ENCODE measurements at places on chromosomes 2 and 18.

GRCh38 chr18:42039396-42039795, 84.4 kb downstream of the PIK3C3 start:
- no peak for DNase-seq

GRCh38 chr2:144357623-144358373, 162.1 kb downstream of the ZEB2 start:
- no peak for DNase-seq

- no peak for DNase-seq
Measured at GRCh38 chr2:35741556-35741955, 614.0 kb upstream of the CRIM1 start.

GRCh38 chr18:63578357-63578958, 8.7 kb upstream of the SERPINB13 start:
- DNase-seq: peak; percentile 5

DNA sequence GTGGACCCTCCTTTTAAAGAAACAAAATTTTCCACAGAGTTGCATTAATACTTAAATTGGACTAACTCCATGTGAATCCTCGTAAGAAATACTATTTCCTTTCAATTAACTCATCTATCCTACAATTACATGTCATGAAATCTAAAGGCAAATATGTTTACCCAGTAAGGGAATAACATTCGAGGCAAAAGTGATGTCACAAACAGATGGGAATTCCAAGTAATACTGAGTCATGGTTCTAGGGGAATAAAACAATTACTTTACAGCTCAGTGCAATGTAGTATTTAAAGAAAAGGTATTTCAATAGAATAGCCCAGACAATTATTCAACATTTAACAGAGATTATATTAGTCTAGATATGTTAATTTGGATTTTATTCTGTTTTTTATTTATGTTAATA, 205.8 kb downstream of the ZNF385B start:
- no peak for DNase-seq

DNA sequence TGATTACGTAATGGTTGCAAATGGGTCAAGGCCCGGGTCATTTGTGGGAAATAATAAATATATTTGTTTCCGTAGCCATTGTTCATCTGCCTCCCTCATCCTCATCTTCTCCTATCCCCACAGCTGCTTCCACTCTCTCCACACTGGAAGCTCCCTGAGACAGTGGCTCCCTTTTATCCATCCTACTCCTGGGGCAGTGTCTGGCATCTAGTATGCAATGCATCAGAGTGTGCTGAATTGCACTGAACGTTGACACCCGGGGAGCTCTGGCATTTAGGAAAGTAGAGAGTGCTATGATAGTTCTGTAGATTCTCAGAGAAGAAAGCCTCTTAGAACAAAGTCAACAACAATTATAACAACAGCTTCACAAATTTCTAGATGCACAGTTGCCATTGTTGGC, 45.5 kb upstream of the NAB1 start:
- no peak for DNase-seq

GRCh38 chr2:210046851-210047500, 44.5 kb downstream of the RPE start:
- no peak for DNase-seq

DNA sequence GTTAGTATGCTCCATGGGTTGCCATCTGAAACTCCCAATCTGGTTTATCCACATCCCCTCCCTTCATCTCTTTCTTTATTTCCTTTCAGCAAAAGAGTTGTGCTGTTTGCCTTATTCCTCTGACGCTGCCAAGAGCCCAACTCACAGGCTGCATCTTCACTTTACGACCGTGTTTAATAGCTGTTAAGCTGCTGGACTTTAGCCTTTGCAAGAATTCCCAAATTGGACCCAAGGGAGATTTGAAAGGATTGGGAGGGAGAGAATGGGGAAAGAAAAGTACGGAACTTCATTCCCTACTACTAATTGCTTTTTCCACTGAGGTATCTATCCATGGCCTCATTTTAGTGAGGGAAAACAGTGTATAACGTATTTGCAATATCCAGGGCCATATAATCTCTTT, 263.4 kb upstream of the MEIS1 start:
- no peak for DNase-seq

GRCh38 chr2:31337860-31338259, 76.7 kb downstream of the XDH start:
- DNase-seq: no peak

- DNase-seq: no peak
Measured at GRCh38 chr2:27001950-27002349, 30.8 kb upstream of the TMEM214 start.

- DNase-seq: no peak
Measured at GRCh38 chr2:172488556-172488955, 61.2 kb downstream of the ITGA6 start.

GRCh38 chr2:236078297-236079255, 89.6 kb downstream of the GBX2 start:
- DNase-seq: no peak

- no peak for DNase-seq
Measured at GRCh38 chr2:150676747-150677383, 189.4 kb upstream of the RND3 start.

DNA sequence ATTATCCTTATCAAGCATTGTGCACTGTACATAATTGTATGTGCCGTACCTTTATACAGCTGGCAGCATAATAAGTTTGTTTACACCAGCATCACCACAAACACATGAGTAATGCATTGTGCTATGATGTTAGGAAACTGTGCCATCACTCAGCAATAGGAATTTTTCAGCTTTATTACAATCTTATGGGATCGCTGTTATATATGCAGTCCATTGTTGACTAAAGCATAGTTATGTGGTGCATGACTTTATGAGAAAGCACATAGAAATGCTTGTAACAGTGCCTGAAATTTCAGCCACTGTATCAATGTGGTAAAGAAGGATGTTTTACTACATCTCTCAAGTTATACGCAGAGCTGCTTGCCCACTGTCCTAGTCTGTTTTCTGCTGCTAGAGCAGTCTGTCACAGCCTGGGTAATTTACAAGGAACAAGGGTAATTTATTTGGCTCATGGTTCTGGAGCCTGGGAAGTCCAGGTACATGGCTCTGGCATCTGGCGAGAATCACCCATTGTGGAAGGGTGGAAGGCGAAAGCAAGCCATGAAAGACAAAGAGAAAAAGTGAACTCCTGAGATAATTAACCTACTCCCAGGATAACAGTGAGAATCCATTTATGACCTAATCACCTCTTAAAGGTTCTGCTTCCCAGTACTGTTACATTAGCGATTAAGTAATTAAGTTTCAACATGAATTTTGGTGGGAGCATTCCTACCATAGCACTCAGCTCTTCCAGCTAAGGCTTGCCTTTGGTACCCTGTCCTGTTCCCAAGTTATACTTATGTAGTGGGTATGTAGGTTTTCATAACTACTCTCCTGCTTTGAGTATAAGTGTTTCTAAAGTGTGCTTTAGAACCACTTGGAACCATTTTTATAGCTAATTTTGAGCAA, 4.6 kb downstream of the MAP3K20 start:
- no peak for DNase-seq

DNA sequence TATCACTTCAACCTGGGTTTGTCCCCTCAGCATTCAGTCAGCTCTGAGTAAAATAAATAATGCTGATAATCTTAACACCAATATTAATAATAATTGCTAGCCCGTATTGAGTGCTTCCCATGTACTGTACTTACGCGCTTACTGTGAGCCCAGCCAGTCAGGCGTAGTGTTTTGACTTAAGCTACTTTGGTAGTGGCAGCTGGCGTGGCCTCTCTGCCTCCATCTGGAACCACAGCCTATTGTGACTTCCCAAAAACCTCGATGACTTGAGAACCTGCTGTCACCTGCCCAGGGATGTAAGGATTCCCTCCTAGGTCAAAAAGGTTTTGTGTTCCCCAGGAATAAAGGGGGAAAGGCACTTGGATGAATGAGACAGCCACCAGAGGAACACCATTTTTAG, 53.2 kb downstream of the SUMO1 start:
- no peak for DNase-seq

DNA sequence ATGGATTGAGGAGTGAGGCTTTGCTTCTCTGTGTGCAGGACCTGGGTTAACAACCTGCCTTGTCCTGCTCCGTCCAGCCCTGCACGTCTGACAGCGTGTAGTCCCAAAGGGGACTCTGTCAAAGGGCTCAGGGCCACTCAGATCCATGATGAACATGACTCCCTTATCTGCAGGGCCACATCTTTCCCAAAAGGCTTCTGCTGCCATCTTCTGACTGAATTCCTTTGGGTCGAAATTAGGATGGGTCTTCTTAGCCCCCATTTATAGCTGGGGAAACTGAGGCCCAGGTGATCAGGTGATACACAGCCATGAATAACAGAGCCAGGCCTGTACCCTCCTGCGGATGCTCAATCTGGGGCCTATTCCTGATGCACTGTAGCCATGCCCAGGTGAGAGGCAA, 109.2 kb downstream of the CELF4 start:
- DNase-seq: no peak

- no peak for DNase-seq
Measured at GRCh38 chr2:64551851-64552250, 27.7 kb downstream of the AFTPH start.

GRCh38 chr2:111900859-111901258, 2.5 kb downstream of the MERTK start:
- no peak for DNase-seq

GRCh38 chr2:163600801-163601200, 135.0 kb downstream of the FIGN start:
- no peak for DNase-seq

DNA sequence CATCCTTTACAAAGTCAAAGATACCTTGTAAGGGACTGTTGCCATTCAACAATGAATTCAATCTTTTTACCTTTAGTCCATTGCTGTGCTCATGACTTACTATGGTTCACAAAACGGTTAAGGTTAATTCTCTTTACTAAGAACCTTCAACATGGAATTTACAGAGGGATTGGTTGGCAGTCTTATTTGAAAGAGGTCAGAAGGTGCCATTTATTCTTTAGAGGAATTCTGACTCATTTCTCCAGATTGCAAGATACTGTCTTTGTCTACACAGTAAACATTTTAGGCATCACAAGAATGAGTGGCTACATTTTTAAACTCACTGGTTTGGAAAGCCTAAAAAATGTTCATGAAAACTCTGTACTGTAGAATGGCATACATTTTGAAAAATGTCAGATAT, 17.4 kb downstream of the KCNH7 start:
- no peak for DNase-seq

GRCh38 chr2:174024524-174025270, 59.5 kb upstream of the SP3 start:
- DNase-seq: no peak

- no peak for DNase-seq
Measured at GRCh38 chr18:38244480-38244879, 678.9 kb upstream of the CELF4 start.

GRCh38 chr2:209460151-209460761, 36.4 kb downstream of the MAP2 start:
- DNase-seq: no peak

GRCh38 chr2:10453905-10454298, 5.8 kb upstream of the ODC1 start:
- DNase-seq: no peak

GRCh38 chr2:235217846-235218245, 266.0 kb downstream of the SH3BP4 start:
- no peak for DNase-seq

DNA sequence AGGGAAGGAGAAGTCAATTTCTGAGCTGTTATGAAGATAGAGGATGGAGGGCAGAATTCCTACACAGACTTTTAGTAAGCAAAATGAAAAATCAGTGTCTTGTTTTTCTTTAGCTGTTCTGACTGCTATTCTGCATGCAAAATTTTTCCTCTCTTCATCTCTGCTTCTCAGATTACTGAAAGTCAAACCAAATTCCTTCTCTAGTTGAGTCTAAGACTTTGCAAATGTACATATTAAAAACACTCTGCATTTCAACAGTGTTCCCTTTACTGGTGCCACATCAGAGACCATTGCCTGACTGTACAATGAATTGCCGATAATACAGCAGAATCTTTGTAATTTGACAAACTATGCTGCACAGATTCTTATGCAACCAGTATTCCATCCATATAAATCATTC, 198.8 kb downstream of the EXOC6B start:
- DNase-seq: no peak

DNA sequence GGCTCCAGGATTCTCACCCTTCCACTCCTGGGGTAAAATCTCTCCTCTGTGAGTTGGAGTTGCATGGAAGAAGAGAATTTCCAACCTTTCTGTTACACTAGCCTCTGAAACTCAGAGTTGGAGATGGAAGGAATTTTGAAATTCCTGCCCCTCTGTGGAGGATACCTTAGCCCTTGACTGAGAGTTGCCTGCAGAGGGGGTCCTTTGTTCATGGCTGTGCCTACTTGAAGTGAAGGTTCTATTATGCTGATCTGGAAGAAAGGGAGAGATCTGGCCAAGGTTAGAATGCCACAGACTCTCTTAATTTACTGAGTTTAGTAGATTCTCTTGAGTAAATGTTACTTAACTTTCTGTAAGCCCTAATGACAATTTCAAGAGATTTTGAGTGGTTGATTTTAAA, 626.6 kb upstream of the GYPC start:
- no peak for DNase-seq

GRCh38 chr2:76050196-76050595, 339.5 kb upstream of the GCFC2 start:
- DNase-seq: no peak

GRCh38 chr18:8253944-8254343, 355.3 kb upstream of the RAB12 start:
- DNase-seq: no peak

DNA sequence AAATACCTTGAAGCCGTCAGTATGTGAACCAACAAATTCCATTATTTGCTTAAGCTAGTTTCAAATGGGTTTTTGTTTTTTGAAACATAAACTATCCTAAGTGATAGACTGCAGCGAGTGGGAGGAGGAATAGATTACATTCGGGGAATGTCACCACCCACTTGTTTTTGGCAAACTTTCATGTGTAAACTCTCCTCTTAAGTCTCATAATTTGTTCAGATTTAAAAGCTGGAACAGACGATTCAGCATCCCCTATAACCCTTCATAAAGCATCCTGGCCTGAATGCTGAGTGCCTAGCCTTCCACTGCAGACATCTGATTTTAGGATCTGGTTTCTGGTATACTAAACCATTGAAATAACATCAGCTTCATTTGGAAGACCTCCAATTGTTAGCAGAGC, 51.0 kb downstream of the CPO start:
- DNase-seq: no peak

- DNase-seq: no peak
Measured at GRCh38 chr2:210287301-210287700, 27.7 kb downstream of the MYL1 start.

DNA sequence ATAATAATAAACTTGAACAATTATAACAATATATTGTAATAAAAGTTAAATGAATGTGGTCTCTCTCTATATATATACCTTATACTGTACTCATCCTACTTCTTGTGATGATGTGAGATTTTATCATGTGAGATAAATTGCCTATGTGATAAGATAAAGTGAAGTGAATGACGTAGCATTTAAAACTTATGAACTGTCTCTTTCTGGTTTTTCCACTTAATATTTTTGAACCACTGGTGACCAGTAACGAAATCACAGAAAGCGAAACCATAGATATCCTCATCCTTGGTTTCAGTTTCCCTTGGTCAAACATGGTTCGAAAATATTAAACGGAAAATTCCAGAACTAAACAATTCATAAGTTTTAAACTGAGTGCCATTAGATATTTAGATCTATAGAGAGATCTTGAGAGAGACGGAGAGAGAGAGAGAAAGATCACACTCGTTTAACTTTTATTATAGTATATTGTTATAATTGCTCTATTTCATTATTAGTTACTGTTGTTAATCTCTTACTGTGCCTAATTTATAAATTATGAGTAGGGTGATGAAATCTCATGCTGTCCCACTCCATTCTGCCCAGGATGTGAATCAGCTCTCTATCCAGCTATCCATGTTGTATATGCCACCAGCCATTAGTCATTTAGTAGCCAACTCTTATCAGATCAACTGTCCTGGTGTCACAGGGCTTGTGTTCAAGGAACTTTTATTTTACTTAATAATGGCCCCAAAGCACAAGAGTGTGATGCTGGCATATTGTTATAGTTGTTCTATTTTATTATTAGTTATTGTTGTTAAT, 156.8 kb downstream of the THADA start:
- no peak for DNase-seq
